CD4-positive, alpha-beta T cell treated with Interleukin-1 beta for 1 hour (primary cell): ENCODE measurements at places on chromosomes 13 and 19.

GRCh38 chr19:3537438-3538240 lies 1.3 kb upstream of the TEKTIP1 start:
- DNase-seq, result no peak

- DNase-seq, result peak; percentile 85
Measured at GRCh38 chr19:1568320-1569019, at the start of gene MEX3D. Gene MEX3D (minus strand): TSS chr19:1568325. CDS start chr19:1568058, 267 bp downstream.

DNA sequence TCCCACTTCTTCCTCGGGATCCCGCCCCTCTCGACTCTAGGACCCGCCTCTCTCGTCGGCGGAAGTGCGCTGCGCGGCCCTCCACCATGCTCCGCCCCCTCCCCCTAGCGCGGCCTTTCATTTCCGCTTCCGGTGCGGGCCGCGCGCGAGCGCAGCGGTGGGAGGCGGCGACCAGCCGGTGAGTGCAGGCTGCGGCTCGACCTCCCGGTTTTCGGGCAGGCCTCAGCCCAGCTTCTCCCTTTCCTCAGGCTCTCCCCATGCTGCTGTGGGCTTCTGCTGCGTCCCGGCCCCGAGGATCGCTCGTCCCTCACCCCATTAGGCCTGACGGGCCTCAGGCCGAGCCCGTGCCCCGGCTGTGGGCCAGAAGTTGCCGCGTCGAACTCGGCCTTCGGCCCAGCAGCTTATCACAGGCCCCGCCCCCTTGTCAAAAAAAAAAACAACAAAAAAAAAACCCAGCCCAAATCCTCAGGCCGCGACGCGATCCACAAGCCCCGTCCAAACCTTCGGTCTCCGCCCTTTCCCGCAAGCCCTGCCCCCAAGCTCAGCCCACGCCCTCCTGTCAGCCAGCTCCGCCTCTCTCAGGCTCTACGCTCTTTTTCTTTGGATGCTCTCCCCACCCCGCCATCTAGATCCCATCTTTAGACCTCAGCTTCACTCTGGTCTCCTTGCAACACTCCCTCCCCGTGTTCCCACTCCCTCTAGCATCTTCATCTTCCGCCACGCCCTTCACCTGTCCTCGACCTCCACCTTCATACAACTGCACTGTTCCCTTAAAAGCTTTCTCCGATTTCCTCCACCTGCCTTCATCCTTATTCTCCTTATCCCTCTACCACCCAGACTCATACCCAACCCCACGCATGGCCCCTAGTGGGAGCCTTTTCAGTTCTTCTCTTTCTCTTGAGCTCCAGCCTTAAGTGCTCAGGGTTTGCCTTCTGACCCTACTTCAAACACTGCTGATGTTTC lies at the start of gene CLASRP:
TSS of gene CLASRP (plus strand) at position 115 of the 963 bp plus-strand sequence. CDS start 1,168 bp downstream, outside the sequence.
- peak; percentile 88 for DNase-seq

GRCh38 chr19:35559781-35560180 lies 3.7 kb downstream of the ATP4A start:
- no peak for DNase-seq

- no peak for DNase-seq
Measured at GRCh38 chr13:24700539-24700938, 20.3 kb downstream of the ATP12A start.

DNA sequence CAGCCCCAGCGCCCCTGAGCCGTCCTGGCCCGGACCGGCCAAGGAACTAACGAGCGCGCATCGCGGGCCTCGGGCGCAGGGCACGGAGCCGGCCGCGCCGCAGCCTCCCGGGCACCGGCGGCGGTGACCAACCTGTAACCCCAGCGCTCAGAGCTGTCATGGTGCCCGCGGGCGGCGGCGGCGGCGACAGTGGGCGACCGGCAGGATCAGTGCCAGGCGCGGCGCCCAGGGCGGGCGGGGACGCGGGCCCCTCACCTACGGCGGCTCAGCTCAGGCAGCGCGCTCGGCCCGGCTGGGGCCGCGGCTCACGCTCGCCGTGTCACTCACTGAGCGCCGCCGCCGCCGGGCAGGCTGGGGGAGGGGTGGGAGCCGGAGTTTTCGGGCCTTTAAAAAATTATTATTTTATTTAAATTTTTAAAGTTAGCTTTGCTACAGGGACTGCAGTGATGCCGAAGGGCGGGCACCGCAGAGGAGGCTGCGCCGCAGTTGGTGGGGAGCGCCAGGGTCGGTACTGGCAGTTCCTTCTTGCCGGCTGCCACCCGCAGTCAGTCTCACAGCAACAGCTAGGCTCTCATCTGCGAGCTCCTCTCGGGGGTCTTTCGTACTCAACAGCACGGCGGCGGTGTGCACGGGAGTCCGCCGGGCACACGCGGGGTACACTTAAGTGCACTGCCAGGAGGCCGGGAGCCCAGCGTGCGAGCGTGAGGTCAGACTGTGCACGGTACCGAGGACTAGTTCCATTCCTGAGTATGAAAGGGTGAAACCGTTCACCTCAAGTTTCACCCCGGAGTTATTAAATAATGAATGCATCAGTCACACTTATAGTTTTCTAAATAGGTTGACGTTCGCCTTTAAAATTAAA lies at the start of gene NALCN:
TSS of gene NALCN (minus strand) at position 328 of the 862 bp plus-strand sequence. CDS start 17,382 bp downstream, outside the sequence.
- DNase-seq, result no peak

- DNase-seq, result no peak
Measured at GRCh38 chr13:106140476-106140875, 395.0 kb downstream of the EFNB2 start.

DNA sequence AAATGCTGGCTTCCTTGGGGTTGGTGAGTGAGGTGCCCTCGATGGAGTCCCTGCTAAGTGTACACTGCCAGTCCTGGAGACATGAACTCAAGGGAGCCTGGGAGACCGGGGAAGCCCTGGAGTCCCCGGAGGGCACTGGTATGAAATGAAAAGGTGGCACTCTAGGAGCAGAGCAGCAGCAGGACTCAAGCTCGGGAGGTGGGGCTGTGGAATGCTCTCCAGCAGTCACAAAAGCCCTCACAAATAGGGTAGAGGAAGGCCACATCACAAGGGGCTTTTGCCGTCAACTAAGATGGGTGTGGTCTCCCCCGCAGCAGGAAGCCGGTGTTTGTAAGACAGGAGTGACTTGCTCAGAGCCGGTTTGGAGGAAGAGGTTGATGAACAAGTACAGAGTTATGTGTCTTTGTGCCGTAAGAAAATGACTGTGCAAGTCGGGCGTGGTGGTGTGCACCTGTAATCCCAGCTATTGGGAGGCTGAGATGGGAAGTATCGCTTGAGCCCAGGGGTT lies 19.3 kb downstream of the CCNE1 start:
- peak; percentile 75 for DNase-seq

GRCh38 chr19:55690109-55690768 lies 15.2 kb downstream of the EPN1 start:
- DNase-seq, result no peak

GRCh38 chr13:100213576-100213975 lies 124.7 kb downstream of the PCCA start:
- no peak for DNase-seq

DNA sequence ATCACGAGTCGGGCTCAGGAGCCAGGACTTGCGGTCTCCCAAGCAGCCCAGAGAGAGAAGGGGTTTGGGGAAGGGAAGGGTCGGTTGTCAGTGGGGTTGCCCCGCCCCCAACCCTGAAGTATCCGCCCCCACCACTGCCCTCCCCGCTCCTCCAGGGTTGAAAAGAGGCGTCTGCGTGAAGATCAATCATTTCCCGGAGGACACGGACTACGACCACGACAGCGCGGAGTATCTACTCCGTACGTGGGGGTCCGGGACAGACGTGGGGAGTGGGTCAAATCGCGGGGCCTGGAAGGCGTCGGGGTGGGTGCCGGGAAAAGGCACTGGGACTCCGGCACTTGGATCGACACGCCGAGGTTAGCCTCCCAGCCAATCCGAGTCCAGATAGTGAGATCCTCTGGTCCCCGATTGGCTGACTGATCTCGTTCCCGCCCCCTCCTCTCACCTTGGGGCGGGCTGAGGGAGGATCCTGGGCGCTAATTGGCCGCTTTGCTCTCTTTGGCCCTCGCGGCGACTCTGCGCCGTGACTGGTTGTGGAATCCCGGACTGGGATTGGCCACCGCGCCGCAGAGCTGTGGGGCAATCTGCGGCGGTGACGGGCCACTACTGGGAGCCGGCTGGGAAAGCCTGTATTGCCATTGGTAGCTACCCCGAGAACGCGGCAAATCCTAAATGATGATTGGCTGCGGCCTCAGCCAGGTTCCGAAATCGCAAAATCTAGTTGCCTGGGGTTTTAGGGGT lies 13.3 kb upstream of the CACNG6 start:
- peak; percentile 43 for DNase-seq

GRCh38 chr13:20411638-20412342 lies 113.9 kb downstream of the CRYL1 start:
- DNase-seq, result peak; percentile 20

DNA sequence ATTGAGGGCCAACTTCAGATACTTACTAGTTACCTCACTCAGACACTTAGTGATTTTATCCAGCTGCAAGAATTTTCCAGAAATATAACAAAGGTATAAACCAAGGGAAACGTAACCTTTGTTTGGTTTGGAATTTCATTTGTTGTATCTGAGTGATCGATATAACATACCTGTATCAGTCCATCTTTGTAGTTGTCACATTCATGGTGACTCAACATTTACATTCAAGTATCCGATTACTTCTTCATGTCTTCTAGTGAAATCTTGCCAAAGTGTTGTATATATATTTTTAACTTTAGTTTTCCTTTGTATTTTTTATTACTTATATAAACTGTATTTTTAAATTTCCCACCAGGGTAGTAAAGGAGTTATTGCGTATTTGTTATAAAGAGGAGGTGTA lies 16.9 kb upstream of the MYCBP2 start:
- DNase-seq, result no peak

GRCh38 chr19:10230173-10230860 lies 814 bp downstream of the S1PR2 start:
- peak; percentile 77 for DNase-seq

- no peak for DNase-seq
Measured at GRCh38 chr13:86986448-86986847, 684.7 kb upstream of the SLITRK5 start.

- no peak for DNase-seq
Measured at GRCh38 chr13:42924344-42924743, 67.7 kb downstream of the EPSTI1 start.

DNA sequence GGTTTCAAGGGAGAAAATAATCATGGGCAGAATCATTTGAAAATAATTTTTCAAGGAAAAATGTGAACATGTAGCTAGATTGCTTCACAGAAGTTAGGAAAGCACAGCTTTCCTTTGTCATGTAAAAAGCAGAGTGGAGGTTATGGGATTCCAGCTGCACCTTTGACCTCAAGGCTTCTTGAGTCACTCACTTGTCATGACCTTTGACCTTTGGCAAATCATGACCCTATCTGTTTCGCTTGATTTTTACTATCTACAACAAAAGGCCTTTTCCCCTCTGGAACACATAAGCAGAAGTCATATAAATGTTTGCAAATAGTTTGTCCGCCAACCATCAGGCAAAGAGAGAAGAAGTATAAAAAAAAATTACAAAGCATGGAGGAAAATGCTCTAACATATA lies 210.7 kb upstream of the MIR17HG start:
- DNase-seq, result no peak

DNA sequence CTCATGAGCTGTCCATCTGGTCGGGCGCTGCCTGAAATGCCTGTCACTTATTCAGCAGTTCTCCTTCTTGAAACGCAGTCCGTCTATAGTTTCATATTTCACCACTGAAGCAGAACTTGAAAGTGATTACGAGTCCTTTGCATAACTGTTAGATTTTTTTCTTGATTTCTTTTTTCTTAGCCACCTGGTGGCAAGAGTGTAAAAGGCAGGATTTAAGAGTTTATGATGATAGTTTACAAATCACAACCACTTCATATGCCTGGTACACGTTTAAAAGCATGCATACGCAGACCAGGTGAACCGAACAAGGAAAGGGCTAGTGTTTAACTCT lies 45.8 kb downstream of the GGACT start:
- DNase-seq, result no peak

DNA sequence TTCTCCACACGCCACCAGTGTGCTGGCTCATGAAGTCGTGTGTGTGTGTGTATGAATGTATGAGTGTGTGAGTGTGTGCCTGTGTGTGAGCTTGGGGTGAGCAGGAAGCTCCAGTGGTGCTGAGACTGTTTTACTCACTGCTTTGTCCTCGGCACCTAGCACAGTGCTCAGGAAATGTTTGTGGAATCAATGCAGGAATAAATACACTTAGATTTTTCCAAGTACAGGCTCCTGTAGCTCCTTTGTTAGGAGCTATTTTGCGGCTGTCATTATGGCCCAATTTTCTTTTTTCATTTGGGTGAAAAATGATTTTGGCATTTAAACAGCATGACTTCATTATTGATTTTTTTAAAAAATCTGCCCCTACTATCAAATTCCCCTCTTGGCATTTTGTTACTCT lies 193.5 kb upstream of the KL start:
- no peak for DNase-seq

GRCh38 chr19:15195371-15196334 lies 5.1 kb downstream of the NOTCH3 start:
- peak; percentile 25 for DNase-seq

GRCh38 chr13:82993417-82993816 lies 888.9 kb downstream of the SLITRK1 start:
- no peak for DNase-seq

DNA sequence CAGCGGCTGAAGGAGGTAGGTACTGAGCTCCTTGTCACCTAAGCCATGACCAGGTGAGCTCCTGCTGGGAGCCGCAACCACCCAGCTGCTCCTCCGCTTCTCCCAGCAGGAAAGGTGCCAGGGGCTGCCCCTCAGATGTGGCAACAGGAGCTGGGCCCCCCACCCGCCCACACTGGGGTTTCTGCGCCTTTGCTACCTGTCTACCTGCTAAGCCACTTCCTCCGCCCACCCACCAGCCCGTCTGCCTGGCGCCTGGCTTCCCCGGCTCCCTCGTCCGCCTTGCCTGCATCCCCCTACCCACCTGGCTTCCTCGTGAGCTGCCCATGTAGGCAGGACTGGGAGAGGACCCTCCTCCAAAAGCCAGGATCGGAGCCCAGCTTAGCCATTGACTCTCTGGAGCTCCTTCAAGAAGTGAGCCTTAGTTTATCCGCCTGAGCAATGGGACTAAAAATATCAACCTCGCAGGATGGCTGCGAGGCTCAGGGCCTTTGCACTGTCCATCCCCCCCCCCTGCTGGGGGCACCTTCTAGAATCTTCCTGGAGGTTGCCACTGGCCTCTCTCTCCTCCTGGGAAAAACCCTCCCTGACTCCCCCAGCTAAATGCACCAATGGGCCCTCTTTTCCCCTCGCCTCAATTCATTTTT lies 55.8 kb upstream of the KLF2 start:
- peak; percentile 36 for DNase-seq

GRCh38 chr13:33172400-33172799 lies 113.2 kb downstream of the STARD13 start:
- no peak for DNase-seq

DNA sequence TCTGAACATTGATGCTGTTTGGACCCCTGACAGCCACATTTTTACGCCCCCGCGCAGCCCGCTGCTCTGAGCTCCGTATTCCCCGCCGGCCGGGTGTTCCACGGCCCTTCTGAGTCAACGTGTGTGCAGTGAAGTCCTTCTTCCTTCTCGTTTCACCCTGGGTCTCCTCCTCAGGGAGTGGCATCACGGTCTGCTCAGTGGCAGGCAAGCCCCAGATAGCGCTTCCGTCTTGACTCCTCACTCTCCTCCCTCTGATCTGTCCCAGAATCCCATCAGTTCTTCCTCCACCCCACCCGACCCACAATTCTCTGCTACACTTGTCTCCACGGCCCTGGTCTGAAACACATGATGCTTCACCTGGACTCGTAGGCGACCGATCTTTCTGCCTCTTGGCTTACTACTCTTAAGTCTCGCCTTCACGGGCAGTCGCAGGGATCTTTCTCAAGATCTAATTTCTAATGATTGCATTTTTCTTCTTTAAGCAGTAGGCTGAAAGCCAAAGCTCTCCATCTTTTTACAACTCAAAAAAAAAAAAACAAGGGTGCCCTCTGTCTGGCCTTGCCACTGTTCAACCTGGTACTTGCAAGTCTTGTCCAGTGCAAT lies 33.9 kb downstream of the CCNE1 start:
- DNase-seq, result no peak

GRCh38 chr13:97539651-97540610 lies 106.0 kb downstream of the RAP2A start:
- DNase-seq, result no peak
